ENCODE measurements at places on chromosomes 5 and 9.

GRCh38 chr5:17167171-17167891, 50.1 kb upstream of the BASP1 start:
- no peak for DNase-seq

DNA sequence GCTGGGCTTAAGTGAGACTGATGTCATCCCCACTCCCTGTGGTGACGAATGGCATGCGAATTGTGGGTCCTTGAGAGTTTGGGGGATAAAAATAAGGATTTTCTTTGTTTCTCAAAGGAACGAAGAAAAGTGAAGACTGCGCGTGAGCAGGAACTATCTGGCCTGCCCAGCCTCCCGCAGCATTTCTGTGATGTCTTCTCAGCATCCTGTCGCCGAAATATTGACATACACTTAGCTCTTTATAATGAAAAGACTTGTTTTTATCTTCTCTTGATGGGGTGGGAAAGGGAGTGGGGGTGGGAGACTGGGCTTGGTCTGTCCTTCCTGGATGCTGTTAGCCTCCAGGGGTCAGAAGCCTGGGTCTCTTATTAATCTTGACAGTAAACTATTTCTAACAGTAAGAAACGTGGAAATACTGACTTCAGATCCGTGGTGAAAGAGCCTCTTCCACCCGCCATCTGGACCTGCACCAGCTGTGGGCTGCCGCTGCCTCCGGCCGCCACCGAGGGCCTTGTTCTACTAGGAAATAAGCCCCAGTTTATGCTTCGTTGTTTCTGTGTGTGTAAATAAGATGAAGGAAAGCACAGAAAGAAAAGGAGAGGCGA, 239.6 kb downstream of the FANCC start:
- DNase-seq = no peak

DNA sequence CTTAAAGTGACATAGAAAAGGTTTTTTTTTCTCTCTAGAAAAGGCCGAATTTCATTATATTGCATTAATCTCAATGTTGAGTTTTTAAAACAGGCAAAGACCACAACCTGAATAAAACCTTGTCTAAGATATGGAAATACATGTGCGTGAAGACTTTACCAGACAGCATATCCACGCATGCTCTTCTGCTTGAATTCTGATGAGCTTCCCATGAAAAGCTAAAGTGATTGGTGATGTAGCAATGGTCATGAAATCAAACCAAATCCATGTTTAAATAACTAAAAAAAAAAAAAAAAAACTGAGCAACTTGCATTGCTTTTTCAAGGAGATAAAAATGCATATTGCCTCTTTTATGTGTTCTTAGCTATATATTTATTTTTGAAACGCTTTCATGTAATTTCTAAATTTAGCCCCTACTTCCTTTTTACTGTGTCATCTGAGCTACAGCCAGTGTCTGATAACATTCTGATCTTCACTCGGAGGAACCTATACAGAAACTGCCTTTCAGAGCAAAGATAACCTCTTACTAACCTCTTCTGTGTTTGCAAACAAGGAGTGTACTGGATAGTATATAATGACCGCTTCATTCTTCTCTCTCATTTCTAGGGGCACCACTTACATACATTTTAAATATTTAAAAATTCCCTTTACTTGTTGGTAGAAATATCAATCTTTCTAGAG, 179.1 kb upstream of the GNA14 start:
- DNase-seq = no peak

DNA sequence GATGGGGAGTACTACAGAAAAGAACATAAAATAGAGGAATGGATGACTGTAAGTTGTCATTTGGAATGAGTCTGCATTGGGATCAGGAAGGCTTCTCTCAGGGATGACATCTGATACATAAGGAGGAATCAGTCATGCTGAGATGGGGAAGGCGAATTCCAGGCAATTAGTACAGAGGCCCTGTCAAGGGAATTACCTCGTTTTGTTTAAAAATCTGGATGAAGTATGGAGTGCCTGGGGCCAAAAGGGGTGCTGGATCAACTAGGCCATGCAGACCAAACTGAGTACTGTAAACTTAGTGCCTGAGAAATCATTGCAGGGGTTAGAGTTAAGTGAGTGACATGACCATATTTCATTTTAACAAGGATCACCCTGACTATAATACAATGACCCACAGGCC, 30.5 kb downstream of the JAKMIP2 start:
- no peak for DNase-seq

- no peak for DNase-seq
Measured at GRCh38 chr9:92444841-92445240, 20.6 kb upstream of the OMD start.

- no peak for DNase-seq
Measured at GRCh38 chr5:56648460-56649034, 166.8 kb upstream of the MAP3K1 start.

GRCh38 chr5:74067748-74068541, 441.9 kb downstream of the ARHGEF28 start:
- DNase-seq = no peak

- no peak for DNase-seq
Measured at GRCh38 chr9:132955123-132955522, 10.7 kb upstream of the TSC1 start.

DNA sequence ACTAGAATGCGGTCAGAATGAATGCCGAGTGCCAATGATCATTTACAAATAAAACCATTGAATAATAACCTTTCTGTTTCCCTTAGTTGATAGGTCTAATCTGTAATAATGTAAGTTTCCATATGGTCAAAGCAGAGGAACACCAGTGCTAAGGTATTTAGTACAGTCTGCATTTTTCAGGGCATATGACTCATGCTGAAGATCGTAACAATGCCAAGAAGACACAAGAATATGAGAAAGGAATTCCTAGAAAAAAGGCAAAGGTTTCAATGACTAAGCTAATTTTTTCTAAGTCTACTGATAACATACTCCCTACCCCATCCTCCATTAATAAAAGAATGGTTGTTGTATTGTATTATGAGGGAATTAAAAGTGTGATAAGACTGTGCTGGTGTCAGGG, 2.8 kb downstream of the OR1L8 start:
- DNase-seq = no peak

DNA sequence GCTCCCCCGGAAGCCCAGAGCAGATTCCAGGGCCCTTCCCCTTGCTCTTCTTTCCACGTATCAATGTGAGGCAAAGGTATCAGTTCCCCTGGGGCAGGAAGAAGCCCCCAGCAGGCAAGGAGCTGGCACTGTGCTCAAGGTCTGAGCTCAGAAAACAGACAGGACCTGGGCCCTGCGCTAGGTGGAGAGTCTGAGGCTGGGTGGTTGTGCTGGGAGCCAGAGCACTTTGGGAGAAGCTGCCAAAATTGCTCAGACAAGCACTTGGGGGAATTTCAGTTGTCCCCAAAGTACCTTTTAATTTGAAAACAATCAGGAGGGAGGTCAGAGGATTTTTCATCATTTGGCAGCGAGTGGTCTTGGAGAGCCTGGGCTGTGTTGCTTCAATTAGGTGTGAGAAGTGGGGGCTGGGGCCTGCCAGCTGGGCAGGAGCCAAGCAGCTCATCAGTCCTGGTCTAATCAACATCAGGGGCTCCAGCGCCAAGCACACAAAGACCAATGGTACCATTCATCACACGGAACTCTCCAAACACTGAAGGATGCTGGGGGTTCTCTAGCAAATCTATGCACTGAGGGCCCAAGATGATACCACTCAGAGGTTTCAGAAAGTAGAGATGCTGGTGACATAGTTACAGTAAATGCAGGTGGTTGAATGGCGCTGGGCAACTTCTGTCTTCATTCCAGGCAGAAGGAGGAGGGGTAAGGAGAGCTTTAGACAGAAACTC, 176.5 kb downstream of the SNX18 start:
- no peak for DNase-seq

- DNase-seq = no peak
Measured at GRCh38 chr9:2255128-2255527, 240.0 kb downstream of the SMARCA2 start.

DNA sequence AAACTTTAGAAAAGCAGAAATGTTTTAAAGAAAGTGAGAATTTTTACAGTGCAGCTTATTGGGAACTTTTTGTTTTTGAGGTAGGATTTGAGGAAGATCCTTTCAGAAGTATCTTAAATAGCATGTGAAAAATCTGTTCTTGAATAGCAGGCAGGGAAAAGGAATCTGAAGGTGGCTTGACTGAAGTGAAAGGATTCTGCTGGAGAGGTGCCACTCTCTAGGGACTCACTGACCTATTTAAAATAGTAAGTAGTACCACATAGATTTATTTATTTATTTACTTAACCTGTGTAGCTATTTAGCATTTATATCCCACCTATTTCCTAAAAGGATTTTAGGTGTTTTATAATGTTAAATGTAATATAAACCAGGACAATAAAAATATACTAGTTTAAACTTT, 69.1 kb downstream of the NIPBL start:
- no peak for DNase-seq

DNA sequence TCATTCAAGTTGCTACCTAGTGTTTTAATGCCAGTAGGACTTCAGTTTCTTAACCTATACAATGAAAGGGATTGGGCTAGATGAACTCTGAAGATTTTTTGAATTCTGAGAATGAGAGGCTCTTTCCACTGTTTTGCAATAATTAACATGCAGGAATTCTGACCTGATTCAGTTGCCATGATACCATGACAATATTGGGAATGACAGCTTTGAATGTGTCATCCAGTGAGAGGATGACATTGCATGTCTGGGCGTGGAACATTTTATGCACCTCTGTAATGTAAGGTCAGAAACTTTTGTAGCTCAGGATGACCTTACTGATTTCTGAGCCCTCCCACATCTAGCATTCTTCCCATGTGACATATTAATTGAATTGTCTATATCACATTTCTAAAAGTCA, 30.6 kb upstream of the SPINK5 start:
- no peak for DNase-seq

- DNase-seq = no peak
Measured at GRCh38 chr5:32074401-32074800, 99.7 kb downstream of the GOLPH3 start.

- DNase-seq = no peak
Measured at GRCh38 chr5:167688341-167689130, 602.9 kb upstream of the WWC1 start.

GRCh38 chr5:2143088-2143487, 260.4 kb upstream of the IRX4 start:
- no peak for DNase-seq

- DNase-seq = no peak
Measured at GRCh38 chr5:178624631-178625546, 2.0 kb downstream of the CLK4 start.

DNA sequence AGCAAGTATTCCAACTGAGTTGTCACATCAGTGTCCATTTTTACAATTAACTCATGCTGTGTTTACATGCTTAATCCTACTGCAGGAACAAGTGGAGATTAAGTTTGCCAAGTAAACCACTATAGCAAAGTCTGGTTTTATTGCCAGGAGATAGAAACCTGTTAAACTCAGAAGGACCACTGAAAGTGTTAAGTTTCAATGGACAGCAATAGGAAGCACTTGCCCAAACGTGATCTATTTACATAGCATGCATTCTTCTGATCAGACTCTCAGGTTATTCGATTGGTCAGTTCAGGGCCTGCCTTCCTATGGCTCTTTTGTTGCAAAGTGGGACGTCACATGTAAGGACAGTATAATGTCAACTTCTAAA, 28.0 kb upstream of the IFNK start:
- DNase-seq = no peak

DNA sequence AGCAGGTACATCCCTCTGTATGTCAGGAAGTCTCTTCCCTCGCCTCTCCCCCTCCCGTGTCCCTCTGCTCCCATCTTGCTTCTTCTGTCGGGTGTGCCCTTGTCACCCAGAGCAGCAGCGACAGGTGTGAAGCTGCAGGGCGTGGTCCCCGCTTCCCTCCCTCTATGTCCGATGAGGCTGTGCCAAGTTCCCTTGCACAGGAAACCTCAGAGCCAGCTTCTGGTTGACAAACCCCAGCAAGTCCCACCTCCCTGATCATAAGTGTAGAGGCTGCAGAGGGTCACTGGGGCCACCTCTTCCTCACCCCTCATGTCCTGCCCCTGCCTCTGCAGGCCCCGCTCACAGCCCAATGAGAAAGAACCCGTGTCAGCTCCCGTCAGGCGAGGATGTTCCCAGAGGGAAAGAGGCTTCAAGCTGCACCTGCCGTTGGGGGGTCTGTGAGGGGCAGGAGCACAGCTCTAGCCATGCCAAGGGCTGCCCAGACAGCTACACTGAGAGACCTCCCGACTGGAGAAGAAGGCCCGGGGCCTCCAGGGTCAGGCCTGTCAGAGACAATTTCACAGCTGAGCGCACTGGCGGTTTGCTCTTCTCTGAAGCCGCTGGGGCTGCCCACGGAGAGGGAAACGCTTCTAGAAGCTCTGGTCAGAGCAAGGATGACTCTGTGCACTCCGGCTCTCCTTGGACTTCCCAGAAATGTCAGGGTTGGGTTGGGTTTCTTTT, 73.3 kb downstream of the AK8 start:
- no peak for DNase-seq

DNA sequence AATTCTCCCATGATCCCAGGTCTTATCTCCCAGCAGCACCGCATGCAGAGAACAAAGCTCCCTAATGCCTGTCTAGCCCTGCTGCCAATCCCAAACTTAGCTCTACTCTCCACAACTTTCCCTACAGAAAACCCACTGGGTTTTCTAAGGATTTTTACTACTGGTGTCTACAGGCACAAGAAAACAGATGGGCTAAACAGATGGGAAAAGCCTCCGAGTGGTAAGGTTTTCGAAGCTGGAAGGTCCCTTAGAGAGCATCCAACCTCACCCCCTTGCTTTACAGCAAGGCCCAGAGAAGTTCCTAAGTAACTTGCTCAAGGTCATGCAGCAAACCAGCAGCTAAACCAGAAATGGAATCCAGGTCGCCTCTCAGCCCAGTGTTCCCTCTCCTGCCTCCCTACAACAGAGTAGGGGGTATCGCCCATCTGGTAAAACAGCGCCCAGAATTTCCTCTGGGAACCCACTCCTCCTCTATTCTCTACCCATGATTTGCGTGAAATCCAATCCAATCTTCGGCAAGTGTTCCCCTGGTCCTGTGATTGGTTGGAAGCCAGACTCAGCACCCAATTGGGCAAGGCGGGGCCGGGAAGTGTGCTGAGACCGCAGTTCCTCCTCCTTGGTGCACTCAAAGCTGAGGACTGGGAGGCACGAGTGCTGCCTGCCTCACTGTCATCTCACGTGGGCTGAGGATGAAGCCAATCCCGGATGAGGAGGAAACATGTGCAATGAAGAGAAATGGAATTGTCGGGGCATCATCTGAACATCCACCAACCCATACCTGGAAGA, 20.8 kb downstream of the CPLX2 start:
- DNase-seq = no peak

- no peak for DNase-seq
Measured at GRCh38 chr9:34242830-34243229, 64.0 kb downstream of the UBAP1 start.

GRCh38 chr9:75845806-75846205, 44.7 kb upstream of the PCSK5 start:
- no peak for DNase-seq

- DNase-seq = no peak
Measured at GRCh38 chr5:10489810-10490426, 48.2 kb downstream of the ROPN1L start.

- DNase-seq = no peak
Measured at GRCh38 chr9:23343226-23343625, 482.8 kb downstream of the ELAVL2 start.

- DNase-seq = no peak
Measured at GRCh38 chr5:14859980-14860379, 11.6 kb downstream of the ANKH start.

Data from stimulated activated CD4-positive, alpha-beta T cell treated with anti-CD3 and anti-CD28 coated beads, Interleukin-1b, Interleukin-23, amount 100 ng/mL, for 24 hours (primary cell).